ENCODE measurements at places on chromosomes 7 and 10. TPM values are rescaled to one million over a fixed set of nuclear protein-coding genes. Genes with fewer than 3 reads are reported as not detected.

NUTM2A gene
- 1.7 TPM for total RNA-seq

ADAM8 gene
- 2.9 TPM for total RNA-seq

GGCT gene
- 62.6 TPM for total RNA-seq

ELMO1 gene
- total RNA-seq, result not detected

DNA sequence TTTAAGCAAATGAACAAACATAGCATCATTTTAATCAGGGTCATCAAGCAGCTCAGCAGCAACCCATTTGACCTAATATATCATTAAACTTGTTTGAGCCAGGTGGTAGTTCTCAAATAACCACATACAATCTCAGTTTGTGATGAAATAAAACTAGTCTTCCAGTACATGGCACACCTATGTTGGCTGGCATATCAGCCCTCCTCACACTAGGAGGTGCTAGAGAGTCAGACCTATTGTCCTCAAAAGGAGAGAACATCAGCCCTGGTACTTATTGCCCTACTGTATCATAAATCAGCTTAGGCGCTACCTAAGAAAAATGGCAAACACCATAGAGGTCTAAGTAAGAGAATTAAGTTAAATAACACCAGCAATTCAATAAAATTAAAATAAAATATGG is 81.7 kb downstream of the CABCOCO1 start:
- DNase-seq, result no peak

- DNase-seq, result no peak
Measured at GRCh38 chr10:21379143-21379542, 146.3 kb downstream of the SKIDA1 start.

- no peak for DNase-seq
Measured at GRCh38 chr7:8637322-8637721, 203.9 kb downstream of the NXPH1 start.

- no peak for DNase-seq
Measured at GRCh38 chr7:37448011-37448635, 541 bp downstream of the ELMO1 start.

- DNase-seq, result peak; percentile 76
Measured at GRCh38 chr10:29946953-29947700, 112.3 kb downstream of the JCAD start.

DNA sequence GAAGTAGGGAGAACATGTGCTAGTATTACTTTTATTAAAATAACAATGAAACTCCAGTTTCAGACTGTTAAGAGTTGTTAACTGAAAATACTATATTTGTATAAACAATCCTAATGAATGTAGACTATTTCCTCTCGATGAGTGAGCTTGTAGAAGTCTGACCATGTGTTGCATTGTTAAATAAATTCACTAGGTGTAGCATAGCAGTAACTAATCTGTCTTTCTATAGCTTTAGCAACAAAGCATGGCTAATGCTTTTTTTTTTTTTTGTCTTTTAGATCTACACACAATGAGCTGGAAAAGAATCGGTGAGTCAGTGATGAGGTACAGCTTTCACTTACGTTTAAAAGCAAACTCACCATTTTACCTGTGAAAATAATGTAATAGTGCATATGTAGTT is 37.1 kb downstream of the MXI1 start:
- no peak for DNase-seq

GRCh38 chr7:65004575-65004974 is 1.9 kb downstream of the ERV3-1 start:
- DNase-seq, result no peak

DNA sequence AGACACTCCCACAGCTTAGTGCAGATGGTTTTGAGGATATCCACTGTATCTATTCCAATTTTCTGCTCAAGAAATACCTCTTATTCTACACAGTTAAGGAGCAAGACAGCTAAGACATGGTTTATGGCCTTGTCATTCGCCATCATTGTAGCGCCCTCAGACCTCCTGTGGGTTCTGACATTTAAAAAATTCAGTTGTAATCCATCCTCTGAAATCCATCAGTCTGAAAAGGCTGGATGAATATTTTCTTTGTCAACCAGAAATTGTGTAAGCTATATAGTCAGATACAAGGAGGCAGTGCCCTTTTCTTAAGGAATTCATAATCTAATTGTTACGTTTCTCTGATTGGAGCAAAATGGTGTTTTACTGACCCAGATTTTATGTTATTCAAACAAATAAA is 353.6 kb downstream of the GALNT17 start:
- DNase-seq, result no peak

- no peak for DNase-seq
Measured at GRCh38 chr10:103690281-103690680, 165.1 kb downstream of the SH3PXD2A start.

- no peak for DNase-seq
Measured at GRCh38 chr7:7829667-7830066, 111.3 kb upstream of the RPA3 start.

- DNase-seq, result no peak
Measured at GRCh38 chr10:44478876-44479705, 94.2 kb upstream of the CXCL12 start.

DNA sequence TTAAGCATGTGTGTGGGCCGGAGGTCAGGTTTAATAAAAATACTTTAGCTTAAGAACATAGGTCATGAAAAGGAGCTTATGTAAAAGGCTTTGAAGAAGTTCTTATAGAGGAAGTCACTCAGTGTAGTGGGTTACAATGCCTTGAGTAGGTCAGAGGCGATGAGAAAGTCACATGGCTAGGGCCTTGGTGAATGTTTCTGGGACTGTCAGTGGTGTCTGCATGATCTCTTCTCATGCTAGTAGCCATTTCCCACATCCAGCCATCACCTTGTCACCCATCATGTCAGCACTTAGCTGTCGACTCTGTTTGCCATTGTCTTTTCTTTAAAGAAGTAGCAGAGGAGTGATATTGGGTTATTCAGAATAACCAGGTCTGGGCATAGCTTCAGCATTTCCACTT is 236.6 kb downstream of the CDK14 start:
- no peak for DNase-seq

Measured in Caki2 (cell line).